ENCODE measurements at places on chromosomes 2 and 18.

GRCh38 chr2:222613715-222614331 lies 42.1 kb downstream of the FARSB start:
- peak; percentile 8 for DNase-seq

- no peak for DNase-seq
Observed at GRCh38 chr18:679516-679915, 22.1 kb downstream of the TYMS start.

- DNase-seq = peak; percentile 38
Observed at GRCh38 chr2:174688079-174688478, 76.2 kb downstream of the CHRNA1 start.

GRCh38 chr2:225464346-225465025 lies 65.0 kb downstream of the NYAP2 start:
- DNase-seq = no peak

DNA sequence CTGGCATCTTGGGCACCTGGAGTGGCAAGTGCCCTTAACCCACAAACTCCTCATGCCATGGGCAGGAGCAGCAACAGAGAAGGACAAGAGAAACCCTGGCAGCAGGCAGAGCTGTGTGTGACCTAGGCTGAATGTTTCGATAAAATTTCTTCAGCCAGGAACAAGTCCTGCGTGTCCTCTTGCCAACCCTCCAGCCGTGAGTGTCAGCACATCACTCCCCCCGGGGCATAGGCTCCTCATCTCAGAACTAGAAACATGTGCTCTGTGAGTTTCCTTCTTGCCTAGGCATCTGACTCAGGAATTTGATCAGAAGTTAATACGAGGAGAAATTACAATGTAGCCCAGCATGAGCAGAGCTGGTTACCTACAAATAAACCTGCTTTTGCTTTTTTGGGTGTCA lies 2.2 kb downstream of the ABCG8 start:
- no peak for DNase-seq

- DNase-seq = no peak
Observed at GRCh38 chr18:44119607-44120006, 561.1 kb upstream of the SETBP1 start.

DNA sequence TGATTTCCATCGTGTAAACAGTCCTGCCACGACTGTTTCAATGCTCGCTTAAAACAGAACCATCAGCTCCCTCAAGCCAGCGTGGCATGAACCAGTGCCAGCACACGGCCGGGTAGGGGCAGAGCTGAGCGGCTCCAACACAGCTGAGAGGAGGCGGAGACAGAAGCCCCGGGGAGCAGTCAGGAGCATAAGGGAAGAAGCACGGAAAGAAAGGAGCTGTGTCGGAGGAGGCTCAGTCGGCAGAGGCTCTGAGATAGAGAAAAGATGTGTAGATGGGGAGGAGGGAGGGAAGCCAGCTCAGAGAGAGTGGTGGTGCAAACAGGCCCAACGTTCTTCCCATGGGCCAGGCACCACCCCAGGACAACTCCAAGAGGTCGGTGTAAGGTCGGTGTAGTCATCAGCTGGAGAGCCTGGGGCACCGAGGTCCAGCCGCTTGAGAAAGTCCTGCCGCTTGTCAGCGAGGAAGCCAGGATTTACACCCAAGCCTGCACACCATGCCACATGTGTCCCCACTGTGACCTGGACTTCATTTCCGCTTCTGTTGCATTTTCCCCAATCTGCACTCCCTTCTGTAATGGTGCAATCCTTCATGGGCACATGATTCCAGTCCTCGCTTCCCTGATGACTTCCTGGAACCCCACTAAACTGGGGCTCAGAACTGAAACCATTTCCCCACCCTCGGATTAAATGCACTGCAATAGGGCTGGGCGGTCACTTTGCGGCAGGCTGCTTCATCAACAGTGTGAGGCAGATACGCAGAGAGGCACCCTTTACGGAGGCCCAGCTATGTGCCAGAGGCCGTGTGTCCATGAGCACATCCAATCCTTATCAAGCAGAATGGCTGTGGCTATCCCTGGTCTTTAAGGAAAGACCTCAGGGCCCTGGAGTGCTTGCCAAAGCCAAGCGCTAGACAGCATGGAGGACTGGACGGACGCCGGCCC lies 43.5 kb downstream of the CYP27C1 start:
- no peak for DNase-seq

DNA sequence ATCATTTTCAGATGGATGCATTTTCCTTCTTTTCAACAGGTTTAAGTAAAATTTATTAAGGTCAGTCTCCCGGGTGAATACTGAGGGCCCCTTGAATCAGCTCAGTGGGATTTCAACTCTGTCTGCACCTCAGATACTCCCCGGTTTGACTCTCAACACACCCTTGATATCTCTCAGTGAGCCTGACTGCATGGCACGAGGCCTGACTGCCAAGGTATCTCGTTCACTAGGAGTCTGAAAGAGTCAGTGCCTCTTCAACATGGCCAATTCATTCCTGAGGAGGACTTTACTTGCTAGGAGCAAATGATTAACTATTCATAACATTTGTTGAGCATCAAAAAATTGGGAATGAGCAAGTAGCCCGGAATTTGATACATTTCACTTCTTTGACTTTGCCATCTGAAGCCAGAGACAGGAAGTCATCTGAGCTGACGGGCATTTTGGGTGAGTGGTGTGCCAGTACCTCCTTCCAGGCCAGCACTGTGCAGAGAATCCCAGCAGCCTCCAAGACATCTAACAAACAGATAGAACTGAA lies 81.0 kb downstream of the VAPA start:
- DNase-seq = no peak

DNA sequence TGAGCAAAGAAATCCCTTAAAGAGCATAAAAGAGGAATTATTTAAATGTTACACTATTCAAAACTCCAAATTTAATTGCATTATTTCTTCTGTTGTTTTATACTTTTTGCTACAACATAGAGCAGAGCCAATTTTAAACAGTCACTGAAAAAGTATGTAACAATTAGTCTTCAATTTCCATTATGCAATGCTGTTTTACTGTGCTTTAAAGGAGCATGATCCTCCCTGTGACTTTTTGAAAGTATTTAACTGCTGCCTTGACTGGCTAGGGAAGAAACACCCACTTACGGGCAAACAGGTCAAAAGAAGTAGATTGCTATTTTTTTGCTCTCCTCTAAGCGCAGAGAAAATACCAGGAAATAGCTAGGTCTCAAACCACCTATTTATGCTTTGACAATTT lies 217.4 kb upstream of the GCFC2 start:
- no peak for DNase-seq

- no peak for DNase-seq
Observed at GRCh38 chr2:240368781-240369331, 66.6 kb upstream of the GPC1 start.

DNA sequence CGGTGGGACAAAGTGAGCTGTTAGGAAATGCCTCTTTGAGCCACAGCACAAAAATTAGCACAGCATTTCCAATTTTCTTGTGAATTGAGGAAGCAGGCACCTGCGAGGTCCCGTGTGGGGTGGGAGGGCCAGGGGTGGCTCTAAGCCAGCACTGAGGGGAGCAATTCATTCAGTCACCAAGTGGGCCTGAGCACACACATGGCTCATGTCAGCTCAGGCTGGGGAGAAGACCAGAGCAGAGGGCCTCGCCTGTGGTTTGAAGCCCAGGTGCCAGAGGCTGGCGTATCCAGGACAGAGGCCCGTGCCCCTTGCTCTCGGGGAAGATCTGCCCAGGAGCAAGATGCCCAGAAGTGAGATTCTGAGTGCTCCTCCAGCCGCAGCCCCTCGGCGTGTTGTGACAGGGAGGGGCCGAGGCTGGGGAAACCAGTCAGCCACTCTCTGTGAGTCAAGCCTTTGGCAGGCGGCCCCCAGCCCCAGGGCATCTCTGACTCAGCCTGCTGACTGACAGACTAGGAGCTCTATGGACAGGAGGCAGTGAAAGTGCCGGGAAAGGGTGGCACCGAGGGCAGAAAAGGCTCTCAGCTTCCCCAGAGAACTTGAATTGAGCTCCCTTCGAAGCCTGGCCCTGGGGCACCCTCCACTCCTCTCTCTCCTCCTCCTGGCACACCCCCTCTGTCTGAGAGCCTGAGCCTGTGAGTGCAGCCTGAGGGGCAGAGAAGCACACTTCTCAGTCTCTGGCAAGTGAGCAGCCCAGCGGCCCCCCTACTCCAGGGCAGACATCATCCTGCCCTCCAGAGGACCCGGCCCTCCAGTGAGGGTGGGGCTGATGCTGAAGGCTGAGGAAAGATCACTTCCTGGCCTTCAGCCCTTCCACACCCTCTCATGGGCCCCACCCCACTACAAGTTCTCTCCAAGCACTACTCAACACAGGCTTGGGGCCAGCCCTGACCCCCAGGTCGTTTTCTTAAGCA lies 32.3 kb downstream of the CYP26B1 start:
- peak; percentile 51 for DNase-seq

- no peak for DNase-seq
Observed at GRCh38 chr18:74163019-74163660, 14.8 kb downstream of the TIMM21 start.

DNA sequence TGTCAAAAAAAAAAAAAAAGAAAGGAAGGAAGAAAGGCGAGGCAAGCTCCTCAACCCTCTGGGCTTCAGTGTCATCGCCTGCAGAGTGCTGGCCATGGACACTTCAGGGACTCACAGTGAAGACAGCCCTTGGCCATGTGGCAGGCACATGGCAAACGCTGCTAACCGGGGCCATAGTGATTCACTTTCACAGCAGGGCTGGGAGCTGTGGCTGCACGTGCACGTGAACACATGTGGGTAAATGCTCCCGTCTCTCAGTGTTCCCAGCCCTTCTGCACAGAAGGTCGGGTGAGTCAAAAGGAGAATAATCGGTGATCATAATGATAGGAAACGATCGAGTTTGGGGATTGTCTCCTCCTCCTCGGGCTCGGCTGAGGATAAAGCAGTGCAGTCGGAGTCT lies 46.1 kb upstream of the UBE2F start:
- DNase-seq = no peak

- no peak for DNase-seq
Observed at GRCh38 chr2:55408918-55409868, 10.5 kb downstream of the CCDC88A start.

DNA sequence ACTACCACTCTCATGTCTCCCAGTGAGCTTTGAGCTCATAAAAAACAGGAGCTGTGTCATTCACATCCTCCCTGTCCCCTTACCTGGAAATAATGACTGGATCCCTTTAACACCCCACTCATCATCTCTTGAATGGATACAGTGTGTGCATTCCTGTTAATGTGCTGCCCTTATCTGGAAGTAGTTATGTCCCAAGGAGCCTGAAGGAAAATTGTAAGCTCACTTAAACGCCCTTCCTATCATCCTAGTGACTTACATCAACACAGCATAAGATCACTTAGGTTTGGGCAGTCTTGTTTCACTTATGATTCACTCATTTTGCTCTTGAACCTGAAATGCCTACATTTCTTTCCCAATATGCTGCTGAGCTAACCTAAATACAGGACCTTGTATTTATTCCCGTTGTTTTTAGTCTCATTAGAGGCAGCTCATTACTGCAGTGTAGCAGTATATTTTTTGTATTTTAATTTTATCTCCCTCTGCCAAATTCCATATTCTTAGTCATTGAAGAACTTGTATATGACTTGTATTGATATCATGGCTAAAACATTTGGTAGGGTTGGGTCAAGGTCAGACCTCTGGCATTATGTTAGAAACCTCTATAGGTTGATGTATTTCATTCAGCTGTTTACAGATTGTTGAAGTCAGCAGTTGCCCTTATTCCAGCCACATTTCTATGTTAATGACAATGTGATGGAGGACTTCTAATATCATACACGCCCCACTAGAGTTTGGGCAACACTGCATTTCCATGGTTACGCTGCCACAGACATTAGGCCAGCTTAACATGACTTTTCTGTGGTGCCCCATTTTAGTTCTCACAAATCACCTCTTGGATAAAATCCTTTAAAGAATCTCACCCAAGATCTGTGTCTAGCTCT lies 72.9 kb downstream of the PKP4 start:
- no peak for DNase-seq

- DNase-seq = no peak
Observed at GRCh38 chr2:28629910-28630309, 121.7 kb upstream of the PPP1CB start.

DNA sequence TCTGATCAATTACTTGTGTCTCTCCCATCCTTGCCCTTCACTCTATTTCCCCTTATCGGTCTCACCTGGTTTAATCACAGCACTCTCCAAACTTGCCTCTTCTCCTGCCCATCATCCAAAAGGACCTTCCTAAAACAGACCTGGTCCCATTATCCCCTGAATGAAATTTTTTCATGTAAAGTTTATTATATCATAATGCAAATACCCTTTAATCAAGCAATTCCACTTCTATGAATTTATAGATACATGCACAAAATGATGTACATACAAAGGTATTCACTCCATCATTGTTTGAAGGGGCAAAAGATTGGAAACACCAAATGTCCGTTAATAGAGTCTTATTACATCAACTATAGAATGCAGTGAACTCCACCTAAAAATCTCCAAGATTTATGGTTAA lies 88.1 kb upstream of the PKDCC start:
- DNase-seq = no peak

GRCh38 chr18:79870301-79871025 lies 72.7 kb downstream of the KCNG2 start:
- DNase-seq = peak; percentile 46

DNA sequence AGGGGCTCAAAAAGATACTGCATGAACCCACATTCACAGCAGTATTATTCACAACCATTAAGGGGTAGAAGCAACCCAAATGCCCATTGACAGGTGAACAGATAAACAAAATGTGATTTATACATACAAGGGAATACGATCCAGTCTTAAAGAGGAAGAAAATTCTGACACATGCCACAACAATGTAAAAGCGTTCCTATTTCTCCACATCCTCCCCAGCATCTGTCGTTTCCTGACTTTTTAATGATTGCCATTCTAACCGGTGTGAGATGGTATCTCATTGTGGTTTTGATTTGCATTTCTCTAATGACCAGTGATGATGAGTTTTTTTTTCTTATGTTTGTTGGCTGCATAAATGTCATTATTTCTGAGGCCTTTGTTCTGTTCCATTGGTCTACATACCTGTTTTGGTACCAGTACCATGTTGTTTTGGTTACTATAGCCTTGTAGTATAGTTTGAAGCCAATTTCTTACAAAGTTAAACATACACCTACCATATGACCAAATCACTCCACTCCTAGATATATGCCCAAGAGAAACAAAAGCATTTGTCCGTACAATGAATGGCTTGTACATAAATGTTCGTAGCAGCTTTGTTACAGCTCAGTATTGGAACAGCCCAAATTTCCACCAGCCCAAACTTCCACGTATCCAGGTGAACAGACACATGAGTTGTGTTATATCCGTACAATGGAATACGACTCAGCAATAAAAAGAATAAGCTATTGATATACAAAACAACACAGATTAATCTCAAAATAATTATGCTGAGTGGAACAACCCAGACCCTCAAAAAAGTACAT lies 85.1 kb downstream of the TMEM131 start:
- DNase-seq = no peak

DNA sequence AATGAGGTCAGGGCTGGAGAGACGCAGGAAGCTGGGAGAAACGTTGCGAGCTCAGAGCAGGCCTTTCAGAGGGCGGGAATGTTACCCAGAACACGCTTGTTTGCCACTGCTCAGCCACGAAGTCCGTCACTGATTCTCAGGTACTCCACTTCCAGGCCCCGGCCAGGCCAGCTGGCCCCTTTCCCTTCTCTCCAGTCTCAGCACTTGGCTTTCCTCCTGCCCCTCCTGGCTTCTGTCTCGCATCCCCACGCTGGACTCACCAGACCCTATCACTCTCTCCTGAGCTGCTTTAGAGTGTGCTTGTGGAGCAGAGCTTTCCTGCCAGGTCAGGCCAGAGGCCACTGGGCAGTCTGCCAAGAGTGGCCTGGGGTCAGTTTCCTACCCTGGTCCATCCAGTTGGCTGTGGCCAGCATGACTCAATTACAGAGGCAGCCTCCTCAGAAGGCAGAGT lies 151.4 kb downstream of the TWIST2 start:
- DNase-seq = no peak

GRCh38 chr2:190678444-190679162 lies 29.7 kb downstream of the NAB1 start:
- DNase-seq = no peak
